Stimulated activated CD4-positive, alpha-beta T cell treated with anti-CD3 and anti-CD28 coated beads, Interleukin-1b, Interleukin-23, amount 100 ng/mL, for 1 hour (primary cell): ENCODE measurements at places on chromosomes 11 and 22.

DNA sequence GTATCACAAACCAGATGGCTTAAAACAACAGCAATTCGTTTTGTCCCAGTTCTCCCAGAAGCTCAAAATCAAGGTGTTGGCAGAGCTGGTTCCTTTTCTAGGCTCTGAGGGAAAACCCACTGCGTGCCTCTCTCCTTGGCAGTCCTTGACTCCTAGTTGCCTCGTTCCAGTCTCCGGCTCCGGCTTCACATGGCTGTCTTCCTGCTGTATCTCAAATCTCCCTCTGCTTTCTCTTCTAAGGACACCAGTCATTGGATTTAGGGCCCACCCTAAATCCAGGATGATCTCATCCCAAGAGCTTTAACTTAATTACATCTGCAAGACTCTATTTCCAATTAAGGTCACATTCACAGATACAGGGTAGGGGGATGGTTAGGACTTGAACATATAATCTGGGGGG lies 9.2 kb upstream of the NAA40 start:
- no peak for DNase-seq

- DNase-seq = no peak
These were observed 31.9 kb downstream of the PLEKHA7 start for GRCh38 chr11:16982256-16982671.

- DNase-seq = no peak
These were observed 90.2 kb upstream of the KCNQ1OT1 start for GRCh38 chr11:2789791-2790567.

GRCh38 chr22:43399338-43399979 lies 12.4 kb upstream of the MPPED1 start:
- no peak for DNase-seq

- no peak for DNase-seq
These were observed 7.7 kb downstream of the LIF start for GRCh38 chr22:30238661-30239487.

DNA sequence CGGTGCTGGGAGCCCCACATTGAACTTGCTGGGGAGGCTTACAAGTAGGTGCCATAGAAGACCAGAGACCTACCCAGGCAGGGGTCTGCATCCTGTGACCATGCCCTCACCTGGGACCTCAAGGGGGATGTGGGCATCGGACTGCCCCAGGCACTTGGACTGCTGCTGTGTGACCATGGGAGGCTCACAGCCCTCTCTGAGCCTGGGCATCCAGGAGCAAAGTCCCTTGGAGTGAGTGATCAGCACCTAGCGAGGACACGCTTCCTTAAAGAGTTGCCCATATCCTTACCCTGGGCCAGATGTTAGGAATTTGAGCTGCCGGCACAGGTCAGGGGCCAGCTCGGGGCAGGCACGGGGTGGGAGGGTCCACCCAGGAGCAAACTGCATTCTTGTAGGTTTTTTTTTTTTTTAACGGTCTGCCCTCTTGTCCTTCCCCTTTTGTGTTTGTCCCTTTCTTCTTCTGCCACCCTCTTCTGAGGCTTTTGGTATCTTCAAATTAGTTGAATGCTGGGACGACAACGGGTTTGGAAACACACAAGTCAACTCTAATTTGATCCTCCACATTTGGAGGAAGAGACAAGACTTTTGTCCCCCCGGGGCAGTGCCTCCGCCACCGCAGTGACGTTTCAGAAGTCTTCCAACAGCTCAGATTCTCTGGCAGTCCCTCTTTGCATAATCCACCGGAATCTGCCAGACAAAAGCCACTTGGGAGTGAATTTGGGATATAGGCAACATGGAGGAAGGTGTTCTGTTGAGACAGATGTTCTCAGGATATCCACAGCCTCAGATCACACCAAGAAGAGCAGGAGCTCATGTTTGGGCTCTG lies 46.1 kb upstream of the LINC01488 start:
- DNase-seq = no peak

DNA sequence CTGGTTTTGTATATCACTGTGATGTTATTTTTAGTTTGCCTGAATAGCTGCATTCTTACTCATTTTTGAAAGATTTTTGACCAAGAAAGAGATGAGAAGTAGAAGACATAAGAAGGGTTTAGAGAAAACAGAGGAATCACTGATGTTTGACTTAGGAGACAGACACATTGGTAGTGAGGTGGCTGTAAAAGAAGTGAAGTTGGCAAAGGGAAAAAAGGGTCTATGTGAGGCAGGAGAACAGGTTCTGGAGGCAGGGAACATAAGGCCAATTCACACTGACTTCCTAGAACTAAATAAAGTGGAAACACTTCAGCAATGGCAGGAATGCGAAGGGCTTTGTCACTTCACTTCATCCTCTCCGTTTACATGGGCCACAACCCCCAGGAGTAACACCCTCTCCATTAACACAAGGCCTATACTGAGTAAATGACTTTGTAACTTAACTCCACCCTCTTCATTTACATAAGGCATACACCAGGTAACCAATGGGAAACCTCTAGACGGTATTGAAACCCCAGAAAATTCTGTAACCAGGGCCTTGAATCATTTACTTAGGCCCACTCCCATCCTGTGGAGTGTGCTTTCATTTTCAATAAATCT lies 36.5 kb downstream of the CTSC start:
- no peak for DNase-seq

DNA sequence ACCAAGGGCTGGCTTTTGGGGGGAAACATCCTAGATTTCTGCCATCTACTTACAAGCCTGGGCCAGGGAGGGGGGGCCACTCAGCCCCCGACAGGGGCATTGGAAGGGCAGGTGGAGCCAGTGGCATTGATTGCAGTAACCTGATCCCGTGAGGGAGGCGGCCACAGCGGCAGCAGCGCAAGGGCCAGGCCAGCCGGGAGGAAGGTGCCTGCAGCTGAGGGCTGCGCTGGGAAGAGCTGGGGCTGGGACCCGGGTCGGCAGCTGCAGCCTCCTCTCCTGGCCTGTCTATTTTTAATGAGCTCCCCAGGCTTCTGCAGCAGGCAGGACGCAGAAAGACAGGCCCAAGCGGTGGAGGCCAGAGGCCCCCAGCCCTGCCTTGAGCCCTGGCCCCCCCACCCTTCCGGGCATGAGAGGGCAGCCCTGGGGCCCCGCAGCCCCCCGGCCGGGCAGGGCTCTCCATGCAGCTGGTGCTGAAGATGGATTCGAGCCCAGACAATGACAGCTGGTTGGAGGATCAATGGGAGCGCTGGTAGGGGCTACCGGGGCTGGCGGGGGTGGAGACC lies 10.6 kb downstream of the FREY1 start:
- no peak for DNase-seq

- no peak for DNase-seq
These were observed 12.5 kb downstream of the RAC2 start for GRCh38 chr22:37231406-37232139.

DNA sequence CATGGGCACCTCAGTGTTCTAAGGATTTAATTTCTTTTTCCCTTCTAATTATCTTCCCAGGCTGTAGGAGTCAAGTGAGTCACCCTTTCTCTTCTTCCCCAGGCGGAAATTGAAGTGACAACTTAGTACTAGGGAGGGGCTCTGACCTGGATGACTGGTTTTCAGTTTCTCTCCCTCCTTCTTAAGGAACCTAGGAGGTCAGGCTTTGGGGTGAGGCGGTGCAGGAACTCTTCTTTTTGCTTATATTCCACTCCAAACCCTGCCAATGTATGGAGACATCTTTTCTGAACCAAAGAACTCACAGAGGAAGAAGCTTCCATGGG lies 12.6 kb downstream of the ZDHHC5 start:
- no peak for DNase-seq

- DNase-seq = no peak
These were observed 4.9 kb downstream of the PSMD13 start for GRCh38 chr11:241634-242033.

DNA sequence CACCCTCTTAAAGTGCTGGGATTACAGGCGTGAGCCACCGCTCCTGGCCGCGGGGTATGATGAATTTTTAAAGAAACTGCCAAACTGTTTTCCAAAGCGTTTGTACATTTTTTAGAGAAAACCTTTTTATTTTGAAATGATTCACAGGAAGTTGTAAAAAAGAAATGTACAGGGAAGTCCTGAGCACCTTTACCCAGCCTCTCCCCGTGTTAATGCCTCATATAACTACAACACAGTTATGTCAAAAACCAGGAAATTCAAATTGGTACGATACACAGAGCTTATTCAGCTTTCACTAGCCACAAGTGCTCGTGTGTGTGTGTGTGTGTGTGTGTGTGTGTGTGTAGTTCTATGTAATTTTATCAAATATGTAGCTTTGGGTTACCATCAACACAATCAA lies 7.0 kb upstream of the FAM118A start:
- no peak for DNase-seq

DNA sequence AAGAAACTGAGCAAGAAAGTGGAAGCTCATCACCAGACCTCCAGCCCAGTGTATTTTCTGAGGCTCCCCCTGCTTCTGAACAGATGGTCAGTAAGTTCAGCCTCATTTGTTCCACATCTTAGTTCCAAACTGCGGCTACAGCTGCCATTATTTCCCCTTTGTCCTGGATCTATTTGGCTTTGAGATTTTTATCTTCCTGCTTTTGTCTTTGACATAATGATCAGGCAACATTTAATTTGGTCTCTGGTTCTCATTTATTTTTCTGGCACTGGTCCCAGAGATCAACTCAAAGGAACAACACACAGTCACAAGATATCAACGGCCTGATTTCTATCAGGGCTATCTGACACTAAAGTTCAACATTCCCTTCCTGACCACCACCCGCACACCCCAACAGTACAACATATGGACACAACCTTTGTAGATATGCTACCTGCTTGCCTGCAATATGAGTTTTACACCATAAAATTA lies 137.5 kb downstream of the FAM76B start:
- DNase-seq = no peak

DNA sequence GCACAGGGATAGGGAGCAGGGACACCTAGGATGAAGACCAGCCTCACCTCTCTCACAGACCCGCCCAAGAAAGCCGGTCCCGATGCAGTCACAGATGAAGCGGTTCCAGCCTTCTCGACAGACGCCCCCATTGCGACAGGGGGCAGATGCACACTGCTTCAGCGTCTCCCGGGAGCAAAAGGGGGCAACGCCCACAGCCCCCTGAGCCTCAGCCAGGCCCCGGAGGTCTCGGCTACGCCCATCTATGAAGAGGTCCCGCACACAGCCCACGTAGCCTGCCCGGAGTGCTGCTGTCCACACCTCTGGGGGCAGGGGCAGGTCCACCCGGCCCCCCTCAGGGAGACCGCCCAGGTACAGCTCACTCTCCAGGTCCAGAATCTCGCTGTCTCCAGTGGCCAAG lies 62.3 kb downstream of the NRXN2 start:
- DNase-seq = no peak

DNA sequence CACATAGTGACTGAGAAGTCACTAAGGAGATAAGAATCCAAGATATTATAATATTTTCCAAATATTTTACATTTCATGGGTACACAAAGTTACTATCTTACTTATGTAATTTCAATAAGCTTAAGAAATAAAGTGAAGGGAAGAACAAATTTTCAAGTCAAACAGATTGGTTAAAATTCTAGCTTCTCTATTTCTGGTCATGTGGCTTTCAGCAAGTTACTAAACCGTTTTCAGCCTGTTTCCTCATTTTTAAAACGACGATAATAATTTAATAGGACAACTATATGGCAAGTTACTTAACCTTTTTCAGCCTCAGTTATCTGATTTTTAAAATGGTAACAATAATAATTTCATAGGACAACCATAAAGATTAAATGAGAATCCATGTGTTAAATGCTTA lies 15.6 kb downstream of the DCUN1D5 start:
- no peak for DNase-seq
